Activated naive CD8-positive, alpha-beta T cell treated with anti-CD3 and anti-CD28 coated beads for 36 hours (primary cell): ENCODE measurements at places on chromosomes 1 and 21. TPM values are rescaled to one million over a fixed set of nuclear protein-coding genes. Genes with fewer than 3 reads are reported as not detected.

DNA sequence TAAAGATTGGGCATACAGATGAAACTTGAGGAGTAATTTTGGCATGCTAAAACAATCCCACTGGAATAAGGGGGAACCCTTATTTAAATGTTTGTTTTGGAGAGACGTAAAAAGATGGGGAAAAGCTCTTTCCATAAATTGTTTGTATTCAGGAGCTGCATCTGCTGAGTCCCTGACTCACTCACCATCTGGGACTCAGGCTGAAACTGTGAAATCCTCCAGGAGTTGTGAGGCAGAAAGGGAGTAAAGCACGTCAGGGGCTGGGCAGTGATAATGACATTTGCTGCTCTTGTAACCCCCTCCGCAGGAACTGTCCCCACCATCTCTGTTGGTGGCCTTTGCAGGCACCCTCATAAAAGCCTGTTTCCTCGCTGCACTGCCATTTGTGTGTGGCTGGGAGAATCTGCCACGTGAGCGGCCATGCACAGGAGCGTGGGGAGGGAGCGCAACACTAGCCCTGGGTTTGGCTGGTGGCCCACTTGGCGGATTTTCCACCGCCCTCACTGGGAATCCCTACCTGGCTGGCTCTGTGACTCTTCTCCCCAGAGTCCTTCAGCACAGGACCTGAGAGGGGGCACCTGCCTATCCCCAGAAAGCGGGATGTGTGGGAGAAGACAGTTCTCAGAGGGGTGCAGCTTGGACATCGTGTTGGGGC, 45.3 kb downstream of the ZSCAN20 start:
- DNase-seq, result no peak

DNA sequence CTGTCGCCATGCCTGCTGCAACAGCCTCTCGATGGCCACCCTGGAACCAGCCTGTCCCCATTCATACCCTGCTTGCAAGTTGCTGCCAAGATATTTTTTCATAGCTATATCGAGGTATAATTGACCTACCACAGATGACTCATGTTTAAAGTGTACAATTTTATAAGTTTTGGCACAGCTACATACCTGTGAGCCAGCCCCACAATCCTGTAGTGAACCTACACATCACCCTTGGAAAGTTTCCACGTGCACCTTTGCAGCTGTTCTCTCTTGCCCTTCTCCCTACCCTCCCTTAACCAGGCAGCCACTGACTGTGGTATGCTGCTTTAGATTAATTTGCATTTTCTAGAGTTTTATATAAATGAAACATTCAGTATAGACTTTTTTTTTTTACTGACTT, 23.0 kb upstream of the KCNJ6 start:
- no peak for DNase-seq

- no peak for DNase-seq
Measured at GRCh38 chr1:107172450-107173170, 31.8 kb downstream of the NTNG1 start.

DNA sequence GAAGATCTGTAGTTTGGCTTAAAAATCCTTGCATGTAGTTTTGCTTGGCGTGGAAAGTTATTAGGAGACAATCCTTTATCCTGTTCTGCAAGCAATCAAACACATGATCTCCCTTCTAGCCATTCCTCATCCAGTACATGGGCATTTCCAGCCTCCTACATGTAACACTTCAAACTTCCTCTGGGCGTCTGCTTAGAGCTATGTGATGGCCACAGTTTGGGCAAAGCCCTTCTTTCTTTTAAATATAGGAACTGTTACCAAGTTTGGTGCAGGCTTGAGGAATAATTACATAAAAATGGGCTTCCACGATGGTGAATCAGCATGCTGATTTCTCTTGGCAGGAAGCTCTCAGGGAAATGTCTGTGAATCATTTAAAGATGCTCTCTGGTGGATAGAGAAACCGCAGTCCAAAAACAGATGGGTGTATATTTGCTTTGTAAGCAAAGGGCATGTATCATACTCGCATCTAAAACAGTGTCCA, 176.9 kb upstream of the FMN2 start:
- no peak for DNase-seq

DNA sequence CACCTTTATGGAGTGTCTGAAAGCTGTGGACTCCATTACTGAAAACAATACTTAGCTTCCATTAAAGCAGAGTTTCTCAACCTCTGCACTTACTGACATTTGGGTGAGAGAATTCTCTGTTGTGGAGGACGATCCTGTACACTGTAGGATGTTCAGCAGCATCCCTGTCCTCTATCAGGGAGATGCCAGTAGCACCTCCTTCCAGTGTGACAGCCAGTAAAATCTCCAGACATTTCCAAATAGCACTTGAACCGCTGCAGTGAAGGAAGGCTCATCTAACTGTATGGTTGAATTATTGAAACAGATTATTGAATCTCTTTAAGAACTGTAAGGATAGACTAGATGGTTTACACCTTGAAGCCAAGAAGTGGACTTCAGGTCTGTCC, 3.1 kb downstream of the PRDM2 start:
- no peak for DNase-seq

GRCh38 chr1:205856433-205856832, 6.5 kb upstream of the PM20D1 start:
- DNase-seq, result no peak

- DNase-seq, result no peak
Measured at GRCh38 chr1:49166031-49166430, 389.3 kb upstream of the BEND5 start.

The HSD3B1 gene
- not detected for total RNA-seq

The PTGER3 gene
- total RNA-seq, result not detected

The SEMA6C gene
- total RNA-seq, result 1.4 TPM

The HPCAL4 gene
- total RNA-seq, result 1.8 TPM

The KCNE1 gene
- 0.14 TPM for total RNA-seq
